Cardiac fibroblast (primary cell): ENCODE measurements at places on chromosomes 12 and 14.
A peak's percentile ranks its signal among the peaks of the same experiment; 100 is the strongest.

DNA sequence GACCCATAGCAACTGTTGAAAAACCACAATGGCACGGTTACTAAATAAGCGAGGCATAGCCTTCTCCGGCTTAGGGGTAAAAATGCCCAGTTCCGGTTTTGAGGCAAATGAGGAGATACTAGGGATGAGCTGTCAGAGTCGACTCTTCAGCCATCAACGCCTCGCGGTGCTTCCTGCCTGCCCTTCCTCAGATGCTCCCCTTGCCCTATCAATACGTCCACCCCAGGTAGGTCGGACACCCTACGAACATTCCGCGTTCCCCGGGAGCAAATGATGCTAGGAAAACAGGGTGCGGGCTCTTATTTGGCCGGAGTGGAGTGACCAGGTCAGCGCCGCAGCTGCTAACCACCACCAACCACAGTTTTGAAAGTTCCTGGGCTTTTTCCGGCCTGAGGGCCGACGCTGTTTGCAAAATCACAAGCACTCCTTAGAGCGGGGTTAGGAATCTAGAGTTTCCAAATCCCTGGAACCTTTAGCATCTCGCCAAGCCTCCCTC is 1.2 kb downstream of the SRSF9 start:
- peak; percentile 74 for DNase-seq

DNA sequence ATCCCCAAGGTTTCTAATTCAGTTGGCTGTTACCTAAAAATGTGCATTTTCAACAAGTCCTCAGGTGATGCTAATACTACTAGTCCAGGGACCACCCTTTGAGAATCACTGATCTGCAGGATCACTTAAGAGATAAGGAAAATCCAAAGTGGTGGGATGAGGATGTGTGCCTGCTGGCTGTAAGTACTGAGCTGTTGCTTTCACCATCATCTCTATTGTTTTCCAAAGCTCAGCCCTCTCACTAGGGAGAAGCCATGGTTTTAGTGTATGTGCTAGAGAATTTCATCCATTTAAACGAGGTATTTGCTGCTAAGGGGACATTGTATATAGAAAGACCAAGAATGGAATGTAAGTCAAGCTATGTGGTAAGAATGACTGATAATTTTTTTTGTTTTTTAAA is 202.3 kb downstream of the KIF21A start:
- DNase-seq, result no peak

GRCh38 chr14:76264384-76264783 is 111.6 kb upstream of the ESRRB start:
- DNase-seq, result no peak

DNA sequence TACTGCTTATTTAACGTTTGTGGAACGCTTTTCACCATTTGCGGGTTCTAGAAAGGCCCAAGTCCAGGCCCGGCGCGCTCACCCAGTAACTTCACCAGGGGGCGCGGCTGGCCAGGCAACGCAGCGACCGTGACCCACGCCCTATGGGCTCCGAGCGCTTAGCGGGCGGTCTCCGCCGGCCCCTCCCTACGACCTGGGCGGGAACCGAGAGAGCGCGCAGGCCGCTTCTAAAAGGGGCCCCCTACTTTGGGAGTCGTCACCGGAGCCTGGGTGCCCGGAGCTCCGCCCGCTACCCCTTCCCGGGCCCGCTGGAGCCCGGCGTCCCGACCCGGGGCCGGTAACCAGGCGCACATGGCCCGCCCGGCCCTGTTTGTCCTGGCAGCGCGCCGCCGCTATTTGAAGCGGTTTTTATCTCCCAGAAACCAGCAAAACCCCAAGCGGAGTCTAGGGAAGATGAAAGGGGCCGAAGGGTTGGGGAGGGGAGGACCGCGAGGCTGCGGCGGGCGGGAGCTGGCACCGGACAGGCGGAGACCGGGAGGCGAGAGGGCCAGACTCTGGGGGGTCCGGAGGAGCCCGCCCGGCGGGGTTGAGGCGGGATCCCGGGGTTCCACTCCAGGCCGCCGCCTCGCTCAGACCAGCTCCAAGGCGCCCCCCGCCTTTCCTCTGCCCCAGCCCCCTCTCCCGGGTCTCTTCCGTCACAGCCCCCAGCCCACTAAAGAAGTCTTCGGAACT is 3.5 kb upstream of the AAAS start:
- peak; percentile 96 for DNase-seq

DNA sequence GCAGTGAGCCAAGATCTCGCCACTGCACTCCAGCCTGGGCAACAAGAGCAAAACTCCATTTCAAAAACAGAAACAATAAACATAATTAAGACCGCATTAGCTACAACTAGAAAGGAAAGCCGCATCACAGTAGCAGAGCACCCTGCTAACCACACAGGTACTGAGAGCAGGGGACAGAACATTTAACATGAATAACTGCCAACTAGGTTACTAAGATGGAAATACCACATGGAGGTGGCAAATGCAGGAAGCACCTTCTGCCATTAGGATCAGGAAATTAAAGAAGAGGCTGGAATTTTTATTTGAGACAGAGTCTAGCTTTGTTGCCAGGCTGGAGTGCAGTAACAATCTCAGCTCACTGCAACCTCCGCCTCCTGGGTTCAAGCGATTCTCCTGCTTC is 41.9 kb downstream of the CDC42BPB start:
- DNase-seq, result no peak

- no peak for DNase-seq
Measured at GRCh38 chr12:114757684-114758325, 73.8 kb upstream of the TBX3 start.

- no peak for DNase-seq
Measured at GRCh38 chr12:1034751-1035457, 43.9 kb downstream of the ERC1 start.

DNA sequence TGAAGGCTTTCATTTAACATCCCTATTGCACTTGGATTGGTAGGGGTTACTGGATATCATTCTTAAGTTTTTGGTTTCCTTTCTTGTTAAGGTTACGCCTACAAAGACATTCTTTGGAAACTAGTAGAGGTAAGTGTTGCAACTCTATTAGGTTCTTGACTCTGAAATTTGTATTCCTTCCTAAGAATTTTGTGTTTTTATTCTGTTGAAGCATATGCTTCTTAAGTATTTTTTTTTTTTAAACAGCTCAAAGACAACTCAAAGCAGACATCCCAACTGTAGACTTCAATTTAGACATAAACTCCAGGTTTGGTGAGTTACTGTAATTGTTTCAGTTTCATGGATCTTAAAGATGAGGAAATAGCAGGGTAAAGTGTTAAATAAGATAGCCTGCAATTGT is 1.1 kb upstream of the RBMS2 start:
- peak; percentile 59 for DNase-seq

DNA sequence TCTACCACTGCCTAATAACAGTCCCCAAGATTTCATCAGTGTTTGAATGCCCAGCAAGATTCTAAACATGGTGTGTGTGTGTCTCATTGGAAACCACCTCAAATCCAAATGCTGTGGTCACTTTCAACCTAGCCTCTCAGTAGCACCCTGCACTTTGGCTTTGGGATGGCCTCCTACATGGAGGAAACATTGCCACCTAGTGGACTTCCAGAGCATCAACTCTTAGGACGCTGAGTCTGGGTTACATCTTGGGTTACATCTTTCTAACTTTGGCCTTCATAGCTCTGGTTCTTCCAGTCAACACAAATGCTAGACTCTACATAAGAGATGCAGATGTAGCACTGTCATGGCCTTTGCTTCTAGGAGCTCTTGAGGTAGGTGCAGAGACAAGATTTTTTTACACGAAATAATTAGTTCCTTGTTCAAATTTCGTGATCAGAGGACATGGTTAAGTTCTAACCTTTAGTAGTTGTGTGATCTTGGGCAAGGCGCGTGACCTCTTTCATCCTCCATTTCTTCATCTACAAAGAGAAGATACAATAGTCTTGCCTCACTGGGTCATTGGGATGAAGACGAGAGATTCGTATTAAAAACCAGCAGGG is 113.5 kb upstream of the VASH1 start:
- peak; percentile 71 for DNase-seq

DNA sequence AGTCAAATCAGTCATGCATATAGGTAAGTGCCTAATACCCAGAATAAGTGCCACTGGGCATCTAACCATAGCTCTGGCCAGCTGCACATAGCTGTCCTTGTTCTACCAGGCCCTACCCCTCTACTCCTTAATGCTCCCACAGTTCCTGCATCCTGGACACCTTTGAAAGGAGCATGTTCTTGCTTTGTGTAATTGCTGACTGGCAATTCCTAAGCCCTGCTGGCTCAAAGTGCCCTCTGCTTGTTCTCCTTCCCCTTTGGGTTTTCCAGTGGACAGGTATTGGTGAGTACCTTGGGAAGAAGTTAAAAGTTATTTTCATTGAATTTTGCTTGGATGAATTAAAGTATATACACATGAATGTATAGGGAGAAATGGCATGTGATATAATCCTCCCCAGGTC is 516.4 kb downstream of the ETNK1 start:
- no peak for DNase-seq

- no peak for DNase-seq
Measured at GRCh38 chr12:57695770-57696432, 2.0 kb downstream of the OS9 start.

DNA sequence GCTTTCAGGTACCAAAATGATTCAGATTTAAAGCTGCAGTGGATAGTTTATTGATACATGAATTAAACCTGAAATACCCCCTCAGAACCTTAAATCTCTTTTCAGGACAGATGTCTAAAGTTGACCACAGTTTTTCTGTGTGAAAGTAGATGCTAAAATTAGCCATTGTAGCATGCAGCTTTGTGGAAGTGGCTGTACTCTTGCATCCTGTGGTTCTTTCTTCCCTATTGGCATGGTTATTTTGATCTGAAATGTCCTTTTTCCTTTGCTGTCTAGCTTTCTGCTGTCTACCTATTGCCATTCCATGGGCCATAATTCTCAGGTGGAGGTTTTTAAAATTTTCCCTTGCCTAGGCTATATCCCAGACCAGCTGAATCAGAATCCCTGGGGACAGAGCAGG is 455.6 kb downstream of the ZFP36L1 start:
- no peak for DNase-seq
